Stimulated activated CD8-positive, alpha-beta memory T cell treated with anti-CD3 and anti-CD28 coated beads, Interleukin-7, amount 100 ng/mL, for 4 hours (primary cell): ENCODE measurements at places on chromosomes 1 and 21.

GRCh38 chr1:58880592-58880991 lies 96.7 kb upstream of the JUN start:
- no peak for DNase-seq

- no peak for DNase-seq
Measured at GRCh38 chr1:101914473-101915242, 82.1 kb downstream of the OLFM3 start.

GRCh38 chr1:156439036-156439776 lies 61.4 kb downstream of the MEF2D start:
- no peak for DNase-seq

DNA sequence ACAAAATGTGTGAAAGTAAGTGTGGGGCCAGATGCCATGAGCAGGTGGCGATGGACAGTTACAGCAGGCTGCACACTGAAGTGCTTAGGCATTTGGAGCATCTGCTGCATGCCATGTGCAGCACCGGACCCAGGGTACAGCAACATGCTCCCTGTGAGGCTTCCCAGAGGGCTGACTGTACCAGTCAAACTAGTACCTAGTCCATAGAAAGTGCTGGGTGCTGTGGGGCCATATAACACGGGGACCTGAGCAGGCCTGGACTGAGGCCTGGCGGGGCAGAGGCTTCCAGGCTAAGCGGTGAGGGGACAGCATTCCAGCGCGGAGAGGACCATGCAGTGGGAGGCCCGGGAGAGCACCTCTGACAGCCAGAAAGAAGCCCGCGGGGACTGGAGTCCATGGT lies 29.9 kb upstream of the PKP1 start:
- DNase-seq = no peak

DNA sequence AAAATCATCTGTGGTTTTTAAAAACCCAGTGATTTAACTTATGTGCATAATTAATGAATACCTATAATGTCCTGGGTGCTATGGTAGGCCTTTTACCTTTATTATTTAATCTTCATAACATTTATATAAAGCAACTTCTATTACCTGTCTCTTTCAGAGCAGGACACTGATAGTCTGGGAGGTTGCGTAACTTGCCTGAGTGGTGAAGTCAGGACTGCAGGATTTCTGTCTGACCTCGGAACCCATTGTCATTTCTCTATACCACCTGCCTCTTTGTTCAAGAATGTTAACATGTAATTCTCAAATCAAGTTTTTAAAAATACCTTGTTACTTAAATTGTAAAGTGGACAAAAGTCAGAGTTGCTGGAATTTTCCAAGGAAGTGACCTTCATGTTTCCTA lies 41.0 kb upstream of the BACH1 start:
- DNase-seq = no peak

DNA sequence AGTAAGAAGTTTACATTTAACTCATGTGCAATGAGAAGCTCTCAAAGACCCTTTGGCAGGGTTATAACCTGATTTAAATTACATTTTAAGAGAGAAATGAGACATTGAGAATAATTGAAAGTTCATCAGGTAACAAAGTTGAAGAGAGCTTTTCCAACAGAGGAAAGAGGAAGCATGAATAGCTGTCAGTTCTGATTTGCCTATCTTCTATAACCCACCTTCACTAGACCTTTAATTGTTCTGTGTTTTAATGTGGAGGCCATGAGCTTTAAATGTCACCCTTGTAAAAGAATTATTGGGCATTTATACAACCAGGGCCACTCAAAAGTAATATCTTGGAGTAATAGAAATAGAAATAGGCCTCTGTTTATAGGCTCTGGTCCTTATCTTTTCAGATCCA lies 9.3 kb upstream of the FCRL1 start:
- no peak for DNase-seq

DNA sequence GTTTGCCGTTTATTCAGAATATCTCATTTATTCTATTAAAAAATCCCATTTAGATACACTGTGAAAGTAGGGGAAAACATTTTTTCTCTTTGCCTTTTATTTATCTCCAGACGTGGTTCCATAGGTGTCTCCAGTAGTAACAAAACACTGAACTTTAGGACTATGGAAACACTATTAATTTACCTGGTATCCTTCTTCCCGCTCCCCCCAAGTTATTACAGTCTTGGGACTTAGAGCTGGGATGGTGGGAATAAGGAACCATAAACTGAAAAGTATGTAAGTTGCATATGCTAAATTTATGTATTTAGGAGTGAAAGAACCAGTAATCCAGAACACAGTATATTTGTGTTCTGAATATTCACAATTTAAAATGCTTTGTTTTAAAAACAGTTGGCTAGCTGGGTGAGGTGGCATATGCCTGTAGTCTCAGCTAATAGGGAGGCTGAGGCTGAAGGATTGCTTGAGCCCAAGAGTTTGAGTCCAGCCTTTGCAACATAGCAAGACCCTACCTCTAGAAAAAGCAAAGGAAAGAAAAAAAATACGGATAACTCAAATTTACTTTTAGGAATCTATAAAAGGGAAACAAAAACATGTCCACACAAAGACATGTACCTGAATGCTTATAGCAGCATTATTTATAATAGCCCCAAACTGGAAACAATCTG lies 3.1 kb downstream of the DNAJB4 start:
- DNase-seq = no peak

DNA sequence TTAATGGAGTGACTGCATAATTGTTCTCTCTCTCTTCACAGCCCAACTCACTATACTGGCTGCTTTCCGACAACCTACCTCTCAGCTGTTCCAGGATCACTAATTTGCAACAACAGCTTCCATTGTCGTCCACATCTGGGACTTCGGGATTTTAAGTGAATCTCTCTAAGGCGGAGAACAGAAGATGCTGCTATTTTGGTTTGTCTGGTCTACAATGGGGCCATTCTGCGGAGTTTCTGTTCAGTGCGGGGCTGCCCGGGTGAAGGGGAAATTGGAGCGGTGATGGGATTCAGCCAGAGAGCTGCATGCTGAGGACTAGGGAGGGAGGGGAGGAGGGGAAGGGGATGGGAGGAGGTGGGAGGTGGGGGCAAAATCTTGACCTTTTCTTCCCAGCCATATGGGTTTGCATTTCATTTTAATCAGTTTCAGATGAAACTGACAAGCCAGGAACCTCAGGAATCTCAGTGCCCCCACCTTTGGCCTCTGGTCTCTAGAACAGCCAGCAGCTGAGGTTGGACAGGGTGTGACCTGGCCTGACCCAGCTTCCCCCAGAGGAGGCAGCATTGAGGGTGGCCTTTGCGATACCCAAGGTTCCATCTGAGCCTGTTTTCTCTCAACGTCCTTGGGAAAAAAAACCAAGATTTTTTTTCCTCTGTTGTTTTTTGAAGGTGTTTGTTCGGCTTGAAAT lies 6.9 kb upstream of the SRP9 start:
- DNase-seq = no peak

DNA sequence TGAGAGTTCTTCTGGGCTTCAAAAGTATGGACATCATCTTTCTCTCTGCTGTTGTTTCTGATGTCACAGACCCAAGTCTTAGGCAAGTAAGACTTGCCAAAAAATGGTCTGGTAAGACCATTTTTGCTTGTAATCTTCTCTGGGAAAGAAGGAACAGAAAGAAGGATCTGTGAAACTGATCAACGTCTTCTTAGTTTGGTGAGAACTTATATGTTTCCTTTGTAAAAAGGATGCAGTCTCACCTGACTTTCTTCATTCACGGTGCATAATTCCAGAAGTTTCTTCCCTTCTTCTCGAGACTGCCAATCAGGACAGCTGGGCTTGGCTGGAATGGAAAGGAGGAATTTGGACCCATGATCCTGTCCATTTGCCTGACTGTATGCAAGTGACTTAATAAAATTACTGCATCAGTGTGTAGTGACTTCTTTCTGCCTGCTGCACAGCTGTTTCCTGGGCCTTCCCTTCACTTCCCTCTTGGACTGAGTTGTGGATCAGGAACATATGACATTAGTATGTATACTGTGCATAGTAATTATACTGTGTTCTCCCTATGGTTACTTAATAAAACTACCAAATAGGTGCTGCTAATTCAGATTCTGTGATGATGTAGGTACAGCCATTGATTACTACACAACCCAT lies 7.6 kb upstream of the DENND1B start:
- no peak for DNase-seq

- no peak for DNase-seq
Measured at GRCh38 chr1:170168265-170168664, 22.5 kb downstream of the NTMT2 start.

DNA sequence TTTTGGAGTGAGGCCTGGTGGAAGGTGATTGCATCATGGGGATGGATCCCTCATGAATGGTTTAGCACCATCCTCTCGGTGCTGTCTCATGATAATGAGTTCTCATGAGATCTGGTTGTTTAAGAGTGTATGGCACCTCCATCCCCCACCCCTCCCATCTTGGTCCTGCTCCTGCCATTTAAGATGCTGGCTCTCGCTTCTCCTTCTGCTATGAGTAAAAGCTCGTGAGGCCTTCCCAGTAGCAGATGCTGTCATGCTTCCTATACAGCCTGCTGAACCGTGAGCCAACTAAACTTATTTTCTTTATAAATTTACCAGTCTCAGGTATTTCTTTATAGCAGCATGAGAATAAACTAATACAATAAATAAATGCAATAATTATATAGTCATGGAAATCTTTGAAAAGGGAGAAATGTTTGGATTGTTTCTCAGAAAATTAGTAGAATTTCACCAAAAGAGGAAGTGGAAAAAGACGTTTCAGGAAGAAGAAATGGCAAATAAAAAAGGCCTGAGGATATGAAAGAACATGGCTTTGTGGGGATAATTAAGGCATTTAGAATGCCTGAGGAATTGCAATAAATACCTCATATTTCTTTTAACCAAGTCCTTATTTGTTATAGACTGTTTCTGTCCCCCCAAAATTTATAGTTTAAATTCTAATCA lies 451.2 kb upstream of the ADGRL4 start:
- no peak for DNase-seq

DNA sequence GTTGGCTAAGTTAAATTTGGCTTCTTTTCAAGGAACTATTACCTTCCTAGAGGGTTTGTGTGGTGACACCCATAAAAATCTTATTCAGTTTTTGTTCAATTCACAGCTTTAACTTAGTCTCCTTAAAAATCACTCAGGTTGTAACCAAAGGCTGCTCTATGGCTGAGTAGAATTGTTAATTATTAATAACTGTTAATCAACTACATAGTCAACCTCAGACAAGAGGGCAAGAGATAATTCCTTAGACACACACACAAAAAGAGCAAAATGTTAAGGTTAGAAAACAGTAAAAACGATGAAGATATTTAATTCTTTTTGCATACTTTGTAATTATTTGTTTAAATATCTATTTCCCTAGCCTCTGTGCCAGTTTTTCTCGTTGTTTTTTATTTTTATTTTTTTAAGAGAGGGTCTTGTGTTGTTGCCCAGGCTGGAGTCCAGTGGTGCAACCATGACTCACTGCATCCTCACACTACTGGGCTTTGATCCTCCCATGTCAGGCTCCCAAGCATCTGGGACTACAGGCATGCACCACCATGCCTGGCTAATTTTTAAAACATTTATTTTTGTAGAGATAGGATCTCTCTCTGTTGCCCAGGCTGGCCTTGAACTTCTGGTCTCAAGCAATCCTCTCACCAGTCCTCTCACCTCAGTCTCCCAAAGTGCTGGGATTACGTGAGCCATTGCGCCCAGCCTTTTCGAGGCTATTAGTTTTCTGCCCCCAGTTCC lies 215.2 kb downstream of the DISC1 start:
- no peak for DNase-seq

DNA sequence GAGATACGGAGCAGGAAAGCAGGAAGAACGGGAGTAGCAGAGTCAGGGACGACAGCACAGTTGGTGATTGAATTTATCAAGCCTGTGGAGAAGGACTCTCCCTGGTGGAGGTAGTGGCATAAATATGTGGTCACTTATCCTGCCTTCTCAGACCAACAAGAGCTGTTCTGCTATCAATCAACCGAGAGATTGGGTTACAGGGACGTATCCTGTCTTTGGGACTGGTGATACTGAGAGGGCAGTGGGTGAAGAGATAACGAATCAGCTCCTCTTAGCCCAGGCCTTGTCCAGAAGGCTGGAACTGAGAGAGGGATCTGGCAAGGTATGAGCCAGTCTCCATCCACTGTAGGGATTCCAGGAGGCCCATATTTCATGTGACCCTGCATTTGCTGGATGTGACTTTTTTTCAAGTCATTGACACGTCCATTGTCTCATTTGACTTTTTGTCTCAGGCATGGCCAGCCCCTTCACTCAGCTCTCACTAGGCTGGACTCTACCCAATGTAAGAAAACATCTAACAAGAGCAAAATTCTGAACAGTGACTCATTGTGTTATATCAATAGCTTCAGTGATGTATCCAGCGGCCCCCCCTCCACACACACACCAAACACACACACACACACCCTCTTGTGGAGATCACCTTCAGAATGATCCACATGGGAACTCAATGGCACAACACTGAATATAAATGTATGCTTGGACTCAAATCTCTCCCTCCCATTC lies 11.3 kb downstream of the C1orf116 start:
- no peak for DNase-seq

GRCh38 chr1:113934511-113935055 lies 5.5 kb downstream of the HIPK1 start:
- DNase-seq = no peak

- no peak for DNase-seq
Measured at GRCh38 chr1:245418077-245418476, 263.3 kb downstream of the KIF26B start.

GRCh38 chr1:204223129-204223860 lies 9.5 kb upstream of the GOLT1A start:
- no peak for DNase-seq

DNA sequence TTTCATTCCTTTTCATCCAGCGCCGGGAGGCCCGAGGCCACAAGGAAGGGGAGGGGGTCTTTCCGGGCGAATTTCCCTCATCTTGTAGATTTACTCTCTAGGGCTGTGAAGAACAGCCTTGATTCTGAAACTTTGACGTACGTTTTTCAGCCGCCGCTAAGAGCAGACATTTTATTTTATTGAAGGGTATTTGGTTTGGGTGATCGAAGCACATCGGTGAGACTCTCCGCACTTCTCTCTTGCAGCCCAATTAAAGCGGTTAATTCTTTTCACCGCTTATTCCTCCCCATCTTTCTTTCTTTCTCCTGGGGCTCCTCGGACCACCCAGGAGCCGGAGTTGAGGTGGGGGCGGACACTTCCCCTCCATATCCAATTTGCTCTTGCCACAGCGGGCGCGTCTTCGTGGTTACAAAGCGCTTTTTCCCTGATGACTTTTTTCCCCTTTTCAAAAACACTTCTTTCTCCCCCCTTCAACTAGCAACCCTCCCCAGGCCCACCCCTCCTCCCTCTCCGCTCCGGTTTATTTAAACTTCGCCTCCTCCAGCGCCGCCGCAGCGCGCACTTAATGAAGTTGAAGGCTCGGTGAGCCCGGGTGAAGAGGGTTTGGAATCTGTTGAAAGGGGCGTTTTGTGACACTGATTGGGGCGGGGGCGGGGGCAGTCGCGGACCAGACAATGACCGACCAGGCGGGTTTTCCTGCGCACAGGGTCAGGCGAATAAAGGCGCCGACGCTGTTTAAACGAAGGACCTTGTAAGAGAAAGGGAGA lies 5.9 kb downstream of the FOXD2 start:
- DNase-seq = no peak

- DNase-seq = no peak
Measured at GRCh38 chr1:109543988-109544735, 4.3 kb upstream of the GNAI3 start.

- no peak for DNase-seq
Measured at GRCh38 chr1:46653405-46653958, 14.7 kb downstream of the ATPAF1 start.

GRCh38 chr1:207848234-207848633 lies 62.7 kb downstream of the CD34 start:
- DNase-seq = no peak
